Choroid plexus epithelial cell (primary cell): ENCODE measurements at places on chromosomes 16 and 17.

DNA sequence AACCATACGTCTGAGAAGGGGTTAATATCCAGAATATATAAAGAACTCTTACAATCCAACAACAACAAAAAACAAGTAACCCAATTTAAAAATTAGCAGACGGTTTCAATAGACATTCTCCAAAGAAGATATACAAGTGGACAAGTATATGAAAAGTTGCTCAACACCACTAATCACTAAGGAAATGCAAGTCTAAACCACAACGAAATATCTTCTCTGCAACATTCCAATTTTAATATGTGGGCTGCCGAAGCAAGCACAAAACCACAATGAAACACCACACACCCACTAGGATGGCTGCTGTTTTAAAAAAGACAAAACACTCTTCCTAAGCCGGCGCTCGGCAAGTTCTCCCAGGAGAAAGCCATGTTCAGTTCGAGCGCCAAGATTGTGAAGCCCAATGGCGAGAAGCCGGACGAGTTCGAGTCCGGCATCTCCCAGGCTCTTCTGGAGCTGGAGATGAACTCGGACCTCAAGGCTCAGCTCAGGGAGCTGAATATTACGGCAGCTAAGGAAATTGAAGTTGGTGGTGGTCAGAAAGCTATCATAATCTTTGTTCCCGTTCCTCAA, 5.9 kb upstream of the SLC13A2 start:
- peak; percentile 83 for DNase-seq

- DNase-seq, result peak; percentile 47
Observed at GRCh38 chr17:78798695-78799559, 16.9 kb upstream of the CYTH1 start.

- no peak for DNase-seq
Observed at GRCh38 chr17:82013772-82014321, 8.8 kb downstream of the CENPX start.

GRCh38 chr17:63454915-63455314, 8.8 kb upstream of the CYB561 start:
- DNase-seq, result no peak
